ENCODE measurements at places on chromosomes 11 and 22.

DNA sequence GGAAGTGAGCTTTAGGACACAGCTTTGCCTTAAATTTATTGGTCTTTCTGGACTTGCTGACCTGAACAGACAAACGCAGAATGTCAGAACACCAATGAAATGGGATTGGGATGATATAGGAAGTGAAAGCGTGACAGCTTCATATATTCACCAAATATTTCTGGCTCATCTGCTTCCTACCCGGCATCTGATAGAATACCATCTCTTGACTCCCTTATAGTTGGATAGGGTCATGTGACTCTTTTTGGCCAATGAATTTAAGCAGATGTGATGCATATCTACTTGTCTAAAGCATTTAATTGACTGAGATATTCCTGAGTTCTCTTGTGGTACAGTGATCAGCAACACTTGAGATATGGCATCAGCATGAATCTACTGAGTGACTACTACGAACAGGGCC is 2.5 kb upstream of the CAPRIN1 start:
- no peak for DNase-seq

- no peak for DNase-seq
Observed at GRCh38 chr11:120198403-120198786, 12.4 kb upstream of the OAF start.

GRCh38 chr11:44774108-44774507 is 47.3 kb downstream of the TSPAN18 start:
- no peak for DNase-seq

GRCh38 chr22:37259540-37260029 is 15.5 kb upstream of the RAC2 start:
- DNase-seq, result peak; percentile 45

- no peak for DNase-seq
Observed at GRCh38 chr11:37506531-37506930, 908.5 kb upstream of the RAG2 start.

GRCh38 chr11:119666463-119667131 is 62.4 kb downstream of the NECTIN1 start:
- peak; percentile 72 for DNase-seq

DNA sequence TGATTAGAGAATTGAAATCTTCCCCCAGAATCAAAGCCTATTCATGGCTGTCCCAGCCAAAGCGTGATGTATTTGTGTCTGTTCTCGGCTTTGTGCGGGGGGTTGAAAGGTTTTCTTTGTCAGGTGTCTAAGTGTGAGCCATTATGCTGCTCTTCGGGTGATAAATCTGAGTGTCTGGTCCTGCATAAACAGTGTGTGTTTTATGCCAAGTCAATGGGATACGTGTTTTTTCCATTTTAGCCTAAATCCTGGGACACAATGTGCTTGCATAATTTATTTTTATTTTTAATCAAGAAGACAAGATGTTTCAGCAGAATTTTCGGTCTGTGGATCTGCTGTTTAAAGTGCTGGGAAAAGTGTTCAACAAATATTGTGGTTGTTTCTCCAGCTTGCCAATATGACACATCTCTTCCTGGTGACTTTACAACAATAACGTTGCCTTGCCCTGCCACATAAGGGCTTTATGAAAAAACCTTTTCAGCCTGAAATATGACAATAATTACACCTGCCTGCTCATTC is 267.8 kb downstream of the TBC1D22A start:
- no peak for DNase-seq

GRCh38 chr22:38191731-38192474 is 9.9 kb upstream of the MAFF start:
- DNase-seq, result no peak

- no peak for DNase-seq
Observed at GRCh38 chr11:41282395-41282794, 177.1 kb downstream of the LRRC4C start.

All from activated CD4-positive, alpha-beta T cell treated with anti-CD3 and anti-CD28 coated beads, Interleukin-2, Interleukin-6, amounts not matched to agents 100 ng/mL and 50 ng/mL, durations not matched to agents 16 hours and 8 hours (primary cell).